ENCODE measurements at places on chromosomes 5 and 9. TPM values are rescaled to one million over a fixed set of nuclear protein-coding genes. Genes with fewer than 3 reads are reported as not detected.

ARHGEF39 gene
- 9.1 TPM for total RNA-seq

N4BP3 gene
- 2.4 TPM for total RNA-seq

CTXN3 gene
- total RNA-seq, result not detected

FAXDC2 gene
- 14.8 TPM for total RNA-seq

IL4 gene
- total RNA-seq, result not detected

SSBP2 gene
- 66.6 TPM for total RNA-seq

Data from progenitor cell of endocrine pancreas (in vitro differentiated cells).